ENCODE measurements at places on chromosomes 4 and X. TPM values are rescaled to one million over a fixed set of nuclear protein-coding genes. Genes with fewer than 3 reads are reported as not detected.

DNA sequence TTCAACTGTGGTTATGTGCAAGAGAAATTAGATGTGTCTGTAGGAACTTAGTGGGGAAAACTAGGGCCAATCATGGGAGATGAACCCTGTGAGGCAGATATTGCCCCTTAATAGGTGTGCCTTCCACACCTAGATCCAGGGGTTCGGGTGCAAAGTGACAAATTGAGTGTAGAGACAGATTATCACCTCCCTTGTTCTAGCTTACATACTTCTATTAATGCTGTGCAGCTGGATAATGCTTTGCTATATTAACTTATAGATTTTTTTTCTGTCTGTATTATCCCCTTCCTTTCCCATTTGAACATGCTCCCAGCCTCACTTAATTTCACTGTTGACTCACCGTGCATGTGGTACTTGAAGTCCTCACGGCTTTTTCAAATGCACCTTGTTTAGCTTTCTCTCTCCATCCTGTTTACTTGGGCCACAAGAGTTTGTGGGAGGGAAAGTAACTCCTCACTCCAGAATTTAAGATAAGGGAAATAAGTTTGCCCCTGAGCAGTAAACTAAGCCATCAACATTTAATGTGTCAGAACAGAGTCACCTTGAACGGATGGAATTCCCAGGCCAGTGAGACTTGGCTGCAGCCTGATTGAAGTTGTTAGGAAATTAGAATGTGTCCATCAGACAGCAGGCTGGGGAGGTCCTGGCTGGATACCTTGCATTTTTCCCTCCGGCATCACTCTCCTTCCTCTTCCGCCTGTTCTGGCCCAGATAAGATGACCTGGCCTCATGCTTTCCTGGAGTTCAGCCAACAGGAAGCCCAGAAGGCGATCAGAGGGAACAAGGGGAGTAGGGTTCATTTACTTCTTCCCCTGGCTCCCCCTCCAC, 478.4 kb downstream of the BCOR start:
- DNase-seq: no peak

DNA sequence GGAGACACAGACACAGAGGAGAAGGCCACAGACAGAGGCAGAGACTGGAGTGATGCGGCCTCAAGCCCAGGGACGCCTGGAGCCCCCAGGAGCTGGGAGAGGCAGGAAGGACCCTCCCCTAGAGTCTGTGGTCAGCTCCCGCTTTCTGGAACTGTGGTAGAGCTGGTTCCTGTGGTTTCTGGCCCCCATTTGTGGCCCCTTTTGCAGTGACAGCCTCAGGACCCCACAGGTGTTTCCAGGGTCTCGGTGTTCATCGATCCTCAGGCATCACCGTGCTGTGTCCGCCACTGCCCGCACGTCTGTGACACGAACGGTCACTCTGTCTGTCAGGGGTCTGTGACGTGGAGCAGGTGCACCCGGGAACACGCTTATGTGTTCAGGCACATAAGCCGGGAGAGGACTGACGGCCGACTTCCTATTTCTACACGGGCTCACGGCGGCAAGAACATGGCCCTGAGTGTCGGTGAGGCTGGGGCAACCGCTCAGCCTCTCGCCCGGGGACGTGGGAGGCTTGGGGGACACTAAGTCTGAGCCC, 7.9 kb downstream of the GTPBP6 start:
- no peak for DNase-seq

- no peak for DNase-seq
These were observed 352.5 kb downstream of the GPM6A start for GRCh38 chr4:175459571-175459970.

USP17L25 gene
- not detected for polyA plus RNA-seq

HERC6 gene
- polyA plus RNA-seq: 9.5 TPM

- no peak for DNase-seq
These were observed 6.6 kb downstream of the ARL9 start for GRCh38 chr4:56512166-56512565.

TXK gene
- 1.8 TPM for polyA plus RNA-seq

- DNase-seq: no peak
These were observed 31.5 kb upstream of the ELF2 start for GRCh38 chr4:139208404-139208945.

NR0B1 gene
- 0.19 TPM for polyA plus RNA-seq

FANCB gene
- 2.0 TPM for polyA plus RNA-seq

DNA sequence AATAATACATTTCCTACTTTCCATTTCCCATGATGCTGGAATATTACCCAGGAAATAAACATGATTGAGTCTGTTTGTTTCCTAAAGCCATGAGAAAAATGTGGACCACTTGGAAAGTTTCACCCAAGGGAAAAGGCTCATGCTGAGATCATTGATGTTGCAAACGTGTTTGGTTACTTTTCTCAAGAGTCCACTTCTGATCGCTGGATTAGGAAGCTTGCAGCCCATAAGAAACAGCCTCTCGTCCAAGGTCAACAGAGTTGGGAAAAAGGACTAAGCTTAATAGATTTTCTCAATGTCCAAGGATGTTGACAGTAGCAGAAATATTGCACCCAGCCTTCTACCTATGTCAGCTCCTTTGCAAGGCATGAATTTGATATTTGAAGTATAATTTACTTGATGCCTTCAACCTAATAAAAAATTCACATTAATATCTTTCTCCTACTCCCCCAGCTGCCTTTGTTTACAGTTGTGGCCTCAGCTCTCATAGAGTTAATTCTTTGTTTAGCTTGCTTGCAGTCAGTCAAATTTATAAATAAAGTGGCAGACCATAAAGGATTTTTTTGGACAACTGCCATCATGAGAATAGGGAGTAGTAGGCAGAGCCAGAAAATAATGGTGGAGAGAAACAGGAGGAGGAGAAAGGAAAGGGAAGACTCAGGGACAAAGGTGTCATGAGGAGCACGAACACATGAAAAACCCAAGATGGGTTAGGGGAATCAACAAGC, 65.6 kb upstream of the BLTP1 start:
- DNase-seq: no peak

WNK3 gene
- 3.7 TPM for polyA plus RNA-seq

NDNF gene
- 64.1 TPM for polyA plus RNA-seq

SLC25A31 gene
- polyA plus RNA-seq: not detected

- no peak for DNase-seq
These were observed 514.1 kb upstream of the INTU start for GRCh38 chr4:127118681-127119080.

GRCh38 chrX:111095974-111096895, at the start of gene PAK3:
Gene PAK3 (plus strand): TSS chrX:111096191. CDS start chrX:111123104, 26,913 bp downstream.
- no peak for DNase-seq

DNA sequence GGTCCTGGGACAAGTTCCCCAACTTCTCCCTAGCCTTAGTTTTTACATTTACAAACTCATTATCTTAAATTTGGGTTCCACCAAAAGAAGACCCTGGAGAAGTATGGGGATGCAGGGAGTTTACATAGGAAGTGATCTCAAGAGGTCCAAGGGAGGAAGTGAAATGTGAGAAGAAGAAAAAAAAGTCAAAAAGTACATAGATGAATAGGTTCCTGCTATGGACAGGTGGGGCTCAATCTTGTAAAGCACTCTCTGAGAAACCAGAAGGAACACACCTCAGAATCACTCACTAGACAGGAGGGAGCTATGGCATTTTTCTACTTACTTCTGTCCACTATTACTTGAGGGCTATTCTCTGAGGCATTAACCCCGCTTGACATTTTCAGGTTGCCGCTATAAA, 56.6 kb downstream of the ARHGAP6 start:
- DNase-seq: no peak

CFAP99 gene
- polyA plus RNA-seq: 0.35 TPM

DNA sequence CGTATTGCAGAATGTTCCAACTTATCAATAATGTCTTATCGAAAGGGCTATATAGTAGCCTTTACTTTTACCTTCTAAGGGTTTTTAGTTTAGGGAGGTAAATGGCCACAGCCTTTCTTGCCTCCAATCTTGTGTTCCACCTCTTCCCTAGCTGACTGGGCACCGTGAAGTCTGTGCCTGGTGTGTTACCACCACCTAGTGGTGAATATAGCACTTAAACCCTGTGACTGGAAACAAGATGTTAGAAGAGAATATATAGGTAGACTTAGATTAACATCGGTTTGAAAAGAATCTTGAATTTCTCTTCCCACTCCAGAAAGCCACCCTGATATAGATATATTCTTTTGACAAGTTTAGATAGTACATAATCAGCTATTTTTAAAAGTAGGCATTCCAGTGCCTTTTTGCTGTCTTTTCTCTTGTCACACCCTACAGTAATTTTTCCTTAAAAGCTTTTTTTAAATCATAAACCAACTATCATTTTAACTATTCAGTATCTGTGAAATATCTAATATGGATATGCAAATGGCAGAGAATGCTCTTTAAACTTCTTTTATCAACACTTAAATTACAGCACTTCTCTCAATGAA, 27.8 kb upstream of the ADH7 start:
- peak; percentile 42 for DNase-seq

PAGE2B gene
- not detected for polyA plus RNA-seq

- no peak for DNase-seq
These were observed 589.0 kb upstream of the FAM241A start for GRCh38 chr4:111556141-111556781.

SPANXB1 gene
- not detected for polyA plus RNA-seq

EXOC1L gene
- not detected for polyA plus RNA-seq

All from left renal cortex interstitium (tissue), 4 donors.